ENCODE measurements at places on chromosomes 12 and 14.

- ATAC-seq: no peak
These were observed 18.8 kb downstream of the CLMN start for GRCh38 chr14:95300697-95301526.

- ATAC-seq: no peak
These were observed 117.1 kb downstream of the SYT10 start for GRCh38 chr12:33322519-33322918.

GRCh38 chr14:59328454-59328853 is 136.7 kb downstream of the GPR135 start:
- ATAC-seq: peak; percentile 42

- ATAC-seq: peak; percentile 21
These were observed 14.6 kb upstream of the CABP1 start for GRCh38 chr12:120625557-120626419.

- no peak for ATAC-seq
These were observed 649.8 kb downstream of the RPS29 start for GRCh38 chr14:48936362-48936761.

DNA sequence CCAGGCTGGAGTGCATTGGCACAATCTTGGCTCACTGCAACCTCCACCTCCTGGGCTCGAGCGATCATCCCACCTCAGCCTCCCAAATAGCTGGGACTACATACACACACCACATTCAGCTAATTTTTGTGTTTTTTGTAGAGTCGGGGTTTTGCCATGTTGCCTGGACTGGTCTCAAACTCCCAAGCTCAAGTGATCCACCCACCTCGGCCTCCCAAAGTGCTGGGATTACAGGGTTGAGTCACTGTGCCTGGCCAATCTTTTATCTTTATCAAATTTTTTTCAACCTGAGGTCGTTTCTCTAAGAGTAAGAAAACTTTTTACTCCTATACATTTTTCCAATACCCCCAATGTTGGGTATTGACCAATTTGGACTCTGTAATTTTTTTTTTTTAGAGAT is 40.0 kb upstream of the NAP1L1 start:
- ATAC-seq: no peak

DNA sequence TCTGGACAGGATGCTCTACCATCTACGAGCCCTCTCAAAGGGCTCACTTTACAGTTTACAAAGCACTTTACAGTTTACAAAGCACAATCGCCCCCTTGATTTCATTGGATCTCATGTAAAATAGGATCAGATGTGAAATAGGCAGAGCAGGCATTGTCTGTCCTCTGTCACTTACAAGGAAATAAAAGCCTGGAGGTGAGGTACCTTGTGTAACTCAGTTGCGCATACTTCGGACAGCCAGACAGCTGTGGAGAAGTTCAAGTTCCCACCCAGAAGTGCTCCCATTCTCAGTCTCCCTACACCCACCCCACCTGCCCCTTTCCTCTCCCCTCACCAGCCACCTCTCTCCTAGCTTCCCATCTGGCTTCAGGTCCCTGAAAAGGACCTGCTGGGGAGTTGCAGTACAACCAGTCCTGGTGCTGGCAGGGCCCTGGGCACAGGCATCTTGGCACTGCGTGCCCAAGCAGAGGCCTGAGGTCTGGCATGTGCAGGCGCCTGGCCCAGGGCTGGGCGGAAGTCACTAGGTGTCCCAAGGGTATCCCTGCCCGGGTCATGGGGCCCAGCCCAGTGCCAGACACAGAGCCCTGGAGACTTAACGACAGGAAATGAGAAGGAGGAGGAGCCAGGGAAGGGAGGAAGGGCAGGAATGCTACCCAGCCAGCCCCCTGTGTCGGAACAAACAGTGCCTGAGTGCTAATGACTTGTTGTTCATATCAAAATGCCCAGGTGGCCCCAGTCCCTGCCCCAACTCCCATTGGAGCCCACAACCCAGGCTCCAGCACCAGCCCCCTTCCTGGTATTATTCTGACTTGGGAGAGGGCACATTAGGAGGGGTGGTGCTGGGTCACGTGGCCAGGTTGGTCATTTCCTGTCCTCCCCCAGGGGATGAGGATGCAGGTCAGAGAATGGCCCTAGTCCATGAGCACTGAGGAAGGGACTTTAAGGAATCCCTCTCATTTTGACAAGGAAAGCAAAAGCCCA is 5.4 kb downstream of the RAPGEF3 start:
- no peak for ATAC-seq

DNA sequence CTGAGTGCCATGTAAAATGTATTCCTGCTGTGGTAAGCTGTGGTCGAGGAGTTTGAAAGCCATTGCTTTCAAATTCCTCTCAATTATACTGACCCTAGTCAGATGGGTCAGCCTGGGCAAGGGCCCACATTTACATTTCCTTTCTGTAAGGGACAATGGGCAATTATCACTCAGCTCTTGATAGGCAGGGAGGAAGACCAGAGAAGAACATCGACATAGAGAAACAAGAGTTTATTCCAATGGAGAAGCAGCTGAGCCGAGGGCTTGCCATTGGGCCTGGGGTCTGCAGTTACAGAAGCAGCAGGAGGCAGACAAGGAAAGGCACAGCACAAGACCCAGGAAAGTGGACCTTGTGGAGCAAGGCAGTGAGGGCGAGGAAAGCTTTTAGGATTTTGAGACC is 9.7 kb downstream of the NRIP2 start:
- no peak for ATAC-seq

- peak; percentile 62 for ATAC-seq
These were observed 387.9 kb downstream of the DAD1 start for GRCh38 chr14:22200977-22201605.

DNA sequence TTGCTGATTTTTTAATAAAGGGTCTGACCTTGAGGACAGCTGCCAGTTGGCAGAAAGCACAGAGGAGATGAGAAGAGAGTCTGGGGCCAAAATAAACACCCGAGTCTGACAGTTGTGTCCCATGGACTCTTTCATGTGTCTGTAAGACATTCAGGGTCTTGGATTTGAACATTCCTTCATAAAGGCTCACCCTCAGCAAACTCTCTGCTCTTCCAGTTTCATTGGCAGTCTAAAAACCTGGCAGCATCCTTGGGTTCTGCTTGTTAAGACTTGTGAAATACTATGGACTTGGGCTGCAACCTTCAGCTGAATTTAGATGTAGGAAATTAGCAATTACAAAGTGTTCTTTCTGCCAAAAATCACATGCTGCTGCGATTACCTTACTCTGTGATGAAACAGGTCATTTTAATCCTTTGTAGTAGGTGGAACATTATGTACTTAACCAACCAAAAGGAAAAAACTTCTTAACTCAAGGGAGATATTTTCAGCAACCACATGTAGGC is 32.0 kb upstream of the LMNTD1 start:
- ATAC-seq: no peak

- ATAC-seq: peak; percentile 16
These were observed 1.1 kb upstream of the RHOF start for GRCh38 chr12:121794534-121795033.

DNA sequence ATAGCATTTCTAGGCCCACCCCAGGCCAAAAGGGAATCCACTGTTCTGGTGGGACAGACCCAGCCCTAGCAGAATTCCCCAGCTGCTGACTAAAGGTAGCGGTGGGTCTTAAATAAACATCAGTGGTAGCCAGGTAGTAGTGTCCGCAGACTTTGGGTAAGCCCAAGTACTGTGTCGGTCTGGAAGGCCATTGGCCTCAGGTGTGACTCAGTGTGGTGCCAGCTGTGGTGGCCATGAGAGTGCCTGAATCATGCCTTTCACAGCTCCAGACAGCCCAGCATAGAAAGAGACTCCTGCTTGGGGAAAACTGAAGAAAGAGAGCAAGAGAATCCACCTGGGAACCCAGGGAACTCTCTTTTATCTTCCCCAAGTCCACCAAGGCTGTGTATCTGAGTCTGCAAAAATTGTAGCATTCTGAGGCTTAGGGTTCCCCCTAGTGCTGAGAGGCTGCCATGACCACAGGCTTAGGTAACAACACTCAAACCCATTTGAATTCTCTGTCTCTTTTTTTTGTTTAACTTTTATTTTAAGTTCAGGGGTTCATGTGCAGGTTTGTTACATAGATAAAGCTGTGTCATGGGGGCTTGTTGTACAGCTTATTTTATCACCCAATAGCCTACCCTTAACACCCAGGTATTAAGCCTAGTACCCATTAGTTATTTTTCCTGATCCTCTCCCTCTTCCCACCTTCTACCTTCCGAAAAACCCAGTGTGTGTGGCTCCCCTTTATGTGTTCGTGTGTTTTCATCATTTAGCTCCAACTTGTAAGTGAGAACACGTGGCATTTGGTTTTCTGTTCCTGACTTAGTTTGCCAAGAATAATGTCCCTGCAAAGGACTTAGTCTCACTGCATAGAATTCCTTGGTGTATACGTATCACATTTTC is 16.7 kb upstream of the CD163L1 start:
- peak; percentile 72 for ATAC-seq

GRCh38 chr14:67618617-67619063 is 1.1 kb upstream of the ARG2 start:
- peak; percentile 38 for ATAC-seq

GRCh38 chr12:3704512-3705353 is 48.2 kb downstream of the CRACR2A start:
- ATAC-seq: no peak

DNA sequence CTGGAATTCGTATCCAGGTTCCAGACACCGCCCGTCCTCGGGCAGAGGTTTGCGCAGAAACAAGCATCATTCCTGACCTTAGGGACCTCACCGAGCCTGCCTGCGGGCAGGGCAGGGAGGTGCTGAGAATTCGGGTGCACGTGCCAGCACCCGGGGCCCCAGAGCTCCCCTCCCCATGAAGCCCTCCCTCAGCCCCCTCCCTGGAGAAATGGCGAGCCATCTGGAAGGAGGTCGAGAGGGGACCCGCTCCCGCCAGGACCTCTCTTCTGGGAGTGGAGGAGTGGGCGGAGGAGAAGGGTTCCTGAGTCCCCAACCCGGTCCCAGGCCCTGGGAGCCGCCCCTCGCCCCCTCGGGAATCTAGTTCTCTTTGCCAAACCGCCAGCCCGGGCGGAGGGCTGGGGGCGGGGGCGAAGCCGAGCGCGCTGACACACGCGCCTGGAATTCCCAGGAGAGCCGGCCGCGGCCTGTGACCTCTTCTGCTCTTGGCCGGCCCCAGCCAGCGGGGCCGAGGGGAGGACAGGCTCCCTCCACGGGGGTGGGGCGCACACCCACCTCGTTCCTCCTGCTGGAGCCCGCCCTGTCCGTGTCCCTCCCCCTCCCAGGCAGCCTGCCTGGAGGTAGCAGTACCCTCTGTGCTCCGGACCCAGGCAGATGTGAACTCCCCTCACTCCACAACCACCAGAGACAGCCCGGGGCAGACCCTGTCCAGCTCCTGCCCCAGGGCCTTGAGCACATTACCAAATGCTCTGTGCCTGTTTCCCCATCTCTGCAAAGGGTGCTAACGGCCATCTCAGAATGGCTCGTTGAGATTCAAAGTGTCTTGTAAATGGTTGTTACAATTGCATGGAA is 23.0 kb upstream of the GPR132 start:
- no peak for ATAC-seq

DNA sequence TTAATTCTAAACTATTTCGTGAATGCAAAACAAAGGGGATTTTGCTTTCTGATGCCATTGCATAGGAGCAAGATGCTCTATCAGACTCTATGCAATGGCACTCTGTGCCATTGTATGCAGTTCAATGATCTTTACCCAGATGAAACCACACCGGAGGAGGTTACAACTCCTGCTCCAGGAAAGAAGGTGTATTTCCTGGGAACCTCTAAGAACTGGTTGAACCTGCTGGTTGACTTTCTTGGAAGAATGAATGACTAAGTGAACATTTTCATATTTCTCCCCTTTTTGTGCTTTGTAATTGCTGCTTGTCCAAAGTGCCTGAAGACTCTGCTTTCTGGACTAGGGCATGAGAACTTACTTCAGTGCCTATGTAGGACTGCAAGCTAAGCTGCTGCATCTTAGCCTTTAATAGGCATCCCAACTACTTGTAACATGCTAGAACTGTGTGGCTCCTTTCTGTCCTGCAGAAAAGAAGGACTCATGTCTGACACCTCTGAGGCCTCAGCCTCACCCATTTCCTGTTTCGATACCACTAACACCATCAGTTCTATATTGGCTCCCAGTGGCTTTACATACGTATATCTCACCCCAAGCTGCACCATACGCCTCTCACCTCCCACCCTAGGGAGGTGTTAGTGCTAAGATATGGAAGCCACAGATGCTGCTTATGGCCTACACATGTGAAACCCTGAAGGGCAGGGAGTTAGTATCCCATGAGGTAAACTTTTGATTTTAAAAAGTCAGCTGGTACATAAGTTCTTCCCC is 193.5 kb upstream of the CNOT2 start:
- peak; percentile 92 for ATAC-seq

DNA sequence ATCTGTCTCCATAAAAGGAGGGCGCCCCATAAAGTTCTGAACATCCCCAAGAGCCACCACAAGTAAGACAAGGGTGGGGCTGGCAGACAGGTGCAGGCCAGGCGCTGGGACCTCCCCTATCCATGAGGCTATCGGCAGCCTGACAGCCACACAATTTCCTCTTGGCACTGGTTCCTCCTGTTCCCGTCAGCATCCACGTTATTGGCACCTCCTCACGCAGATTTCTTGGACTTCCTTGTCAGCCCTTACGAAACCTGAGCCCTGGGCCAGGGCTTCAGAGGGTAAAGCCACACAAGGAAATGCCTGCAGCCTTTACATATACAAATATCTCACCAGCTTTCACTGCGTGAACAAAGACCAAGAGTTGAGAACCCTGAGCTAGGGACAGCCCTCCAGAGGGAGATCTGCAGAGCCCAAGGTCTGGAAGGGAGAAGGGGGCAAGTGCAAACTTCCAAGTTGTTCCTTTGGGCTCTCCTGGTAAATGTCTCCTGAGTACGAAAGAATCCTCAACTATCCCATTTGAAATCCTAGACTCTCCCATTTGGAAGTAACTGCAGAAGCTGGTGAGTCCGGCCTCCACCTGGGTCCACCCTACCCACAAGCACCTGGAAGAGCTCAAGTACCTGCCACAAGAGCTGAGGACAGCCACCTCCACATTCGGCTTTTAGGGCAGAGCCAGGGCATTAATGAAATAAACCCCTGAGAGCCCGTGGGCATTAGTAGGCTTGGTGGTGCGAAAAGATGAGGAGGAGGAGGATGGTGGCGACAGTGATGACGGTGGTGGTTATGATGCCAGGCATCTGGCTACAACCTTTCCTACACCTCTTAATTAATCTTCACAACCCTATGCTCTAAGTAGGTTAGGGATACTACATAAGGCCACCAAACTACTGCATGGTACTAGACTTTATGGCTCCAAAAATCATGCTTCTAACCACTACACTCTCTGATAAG is 5.5 kb upstream of the TC2N start:
- peak; percentile 5 for ATAC-seq

GRCh38 chr12:40104461-40105264 is 1.2 kb downstream of the SLC2A13 start:
- no peak for ATAC-seq

- no peak for ATAC-seq
These were observed 55.3 kb upstream of the FGD4 start for GRCh38 chr12:32344047-32344446.

- no peak for ATAC-seq
These were observed 57.8 kb downstream of the GTF2A1 start for GRCh38 chr14:81162941-81163340.

GRCh38 chr12:19205120-19205519 is 75.6 kb downstream of the PLEKHA5 start:
- ATAC-seq: no peak
